ENCODE measurements at places on chromosomes 11 and 22. TPM values are rescaled to one million over a fixed set of nuclear protein-coding genes. Genes with fewer than 3 reads are reported as not detected.

DNA sequence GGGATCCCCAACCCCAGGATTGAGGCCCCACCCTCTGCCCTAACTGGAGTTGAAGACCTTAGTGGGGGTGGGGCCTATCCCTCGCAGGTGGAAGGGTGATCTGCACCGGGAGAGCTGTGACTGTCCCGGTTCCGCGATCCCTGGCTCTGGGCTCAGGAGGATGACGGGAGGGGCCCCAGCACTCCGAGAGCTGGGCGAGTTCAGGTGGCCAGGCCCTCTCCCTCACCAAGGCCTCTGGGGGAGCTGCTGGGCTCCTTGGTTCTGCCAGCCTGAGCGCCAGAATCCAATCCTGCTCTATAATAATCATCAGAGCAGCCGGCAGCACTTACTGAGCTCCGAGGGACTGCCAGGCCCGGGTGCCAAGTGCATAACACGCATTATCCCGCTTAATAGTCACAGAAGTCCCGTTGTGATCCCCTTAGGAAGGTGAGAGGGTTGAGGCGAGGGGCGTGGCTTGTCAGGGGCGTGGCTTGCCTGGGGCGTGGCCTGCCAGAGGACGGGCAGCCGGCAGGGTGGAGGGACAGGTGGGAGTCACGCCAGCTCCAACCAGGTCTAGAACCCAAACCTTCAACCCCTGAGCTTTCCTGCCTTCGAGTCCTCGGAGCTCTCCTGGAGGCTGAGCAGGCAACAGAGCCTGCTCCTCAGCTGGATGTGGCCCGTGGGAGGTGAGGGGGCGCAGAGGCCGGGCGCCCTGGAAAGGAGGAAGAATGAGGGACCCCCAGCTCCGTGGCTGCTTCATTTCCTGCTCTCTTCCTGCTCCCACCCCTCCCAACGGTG lies 7.3 kb upstream of the SYT7 start:
- H3K4me3 ChIP-seq = peak overlapping the region; percentile 50
- H3K27ac ChIP-seq = no peak overlapping the region
- DNase-seq = peak; percentile 79
- no peaks in the 10 kb centered on the region for H3K36me3 ChIP-seq

GRCh38 chr11:10970926-10971325 lies 113.1 kb upstream of the ZBED5 start:
- no peak overlapping the region for H3K27ac ChIP-seq
- H3K27me3 ChIP-seq = peaks cover 2% of the 10 kb centered on the region
- no peaks in the 10 kb centered on the region for H3K36me3 ChIP-seq
- no peak overlapping the region for H3K4me3 ChIP-seq
- no peaks in the 10 kb centered on the region for H3K4me1 ChIP-seq

DNA sequence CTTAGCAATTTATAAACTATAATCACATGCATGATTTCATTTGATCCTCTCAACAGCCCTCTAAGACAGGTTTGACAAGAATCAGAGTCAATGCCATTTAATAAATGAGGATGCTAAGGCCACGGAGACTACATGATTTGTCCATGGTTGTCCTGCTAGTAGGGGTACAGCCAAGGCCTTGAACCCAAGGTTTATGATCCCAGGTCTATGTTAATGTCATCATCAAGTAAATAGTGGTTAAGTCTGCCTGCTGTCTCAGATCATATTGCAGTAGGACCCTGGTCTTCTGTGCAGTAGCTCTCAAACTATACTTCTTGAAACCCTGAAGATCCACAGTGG lies 17.7 kb upstream of the SYTL2 start:
- H3K27ac ChIP-seq = no peak overlapping the region
- H3K36me3 ChIP-seq = no peaks in the 10 kb centered on the region
- no peaks in the 10 kb centered on the region for H3K27me3 ChIP-seq
- H3K4me3 ChIP-seq = no peak overlapping the region
- no peak for DNase-seq

The TAGLN gene
- 2.0 TPM for total RNA-seq

The SLC22A8 gene
- total RNA-seq = not detected

DNA sequence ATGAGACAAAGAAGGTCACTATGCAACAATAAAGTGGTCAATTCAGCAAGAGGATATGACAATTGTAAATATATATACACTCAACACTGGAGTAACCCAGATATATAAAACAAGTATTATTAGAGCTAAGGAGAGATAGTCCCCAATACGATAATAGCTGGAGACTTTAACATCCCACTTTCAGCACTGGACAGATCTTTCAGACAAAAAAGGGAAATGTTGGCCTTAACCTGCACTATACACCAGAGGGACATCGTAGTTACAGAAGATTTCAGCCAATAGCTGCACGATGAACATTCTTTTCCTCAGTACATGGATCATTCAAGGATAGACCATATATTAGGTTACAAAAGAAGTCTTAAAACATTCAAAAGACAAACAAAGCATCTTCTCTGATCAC lies 29.9 kb downstream of the PIWIL3 start:
- H3K36me3 ChIP-seq = no peaks in the 10 kb centered on the region
- H3K27me3 ChIP-seq = peaks cover 21% of the 10 kb centered on the region
- H3K4me1 ChIP-seq = no peaks in the 10 kb centered on the region
- DNase-seq = no peak
- no peak overlapping the region for H3K4me3 ChIP-seq

DNA sequence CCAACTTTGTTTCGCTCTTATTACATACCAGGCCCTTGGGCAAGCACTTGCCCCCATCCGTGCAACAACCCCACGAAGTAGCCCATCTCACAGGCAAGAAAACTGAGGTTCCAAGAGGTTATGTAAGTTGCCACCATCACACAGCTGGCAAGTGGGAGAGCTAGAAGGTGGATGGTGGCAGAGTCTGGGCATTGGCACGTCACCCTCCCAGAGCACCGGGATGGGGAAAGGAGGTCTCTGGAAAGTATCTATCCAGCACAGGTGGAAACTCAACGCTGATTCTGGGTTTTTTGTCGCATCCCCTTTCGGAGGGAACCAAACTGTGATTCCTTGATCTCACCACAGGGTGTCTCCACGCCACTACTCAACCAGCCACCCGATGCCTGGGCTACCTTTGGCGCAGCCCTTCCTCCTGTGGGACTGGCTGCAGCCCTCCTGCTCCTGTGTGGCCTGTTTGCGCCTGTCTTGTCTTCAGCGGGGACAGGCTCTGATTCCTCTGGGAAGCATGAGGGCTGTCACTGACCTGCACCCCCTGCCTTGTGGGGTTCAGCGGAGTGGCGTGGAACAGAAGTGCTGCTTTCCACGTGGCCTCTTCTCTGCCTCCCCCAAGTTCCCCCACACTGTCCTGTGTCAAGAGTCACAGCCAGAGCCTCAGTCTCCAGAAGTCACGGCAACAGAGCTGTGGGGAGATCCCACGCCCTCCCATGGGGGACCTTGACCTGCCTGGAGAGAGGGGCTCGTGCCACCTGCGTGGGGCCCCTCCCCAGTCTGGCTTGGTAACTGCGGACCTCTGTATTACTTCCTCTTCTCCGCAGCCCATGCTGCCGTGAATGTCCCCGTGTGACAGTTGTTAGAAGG lies 34.4 kb upstream of the TRIM29 start:
- H3K36me3 ChIP-seq = no peaks in the 10 kb centered on the region
- no peak overlapping the region for H3K27ac ChIP-seq
- peaks cover 4% of the 10 kb centered on the region for H3K4me1 ChIP-seq
- no peak overlapping the region for H3K4me3 ChIP-seq
- DNase-seq = peak; percentile 76

The NELL1 gene
- total RNA-seq = not detected

DNA sequence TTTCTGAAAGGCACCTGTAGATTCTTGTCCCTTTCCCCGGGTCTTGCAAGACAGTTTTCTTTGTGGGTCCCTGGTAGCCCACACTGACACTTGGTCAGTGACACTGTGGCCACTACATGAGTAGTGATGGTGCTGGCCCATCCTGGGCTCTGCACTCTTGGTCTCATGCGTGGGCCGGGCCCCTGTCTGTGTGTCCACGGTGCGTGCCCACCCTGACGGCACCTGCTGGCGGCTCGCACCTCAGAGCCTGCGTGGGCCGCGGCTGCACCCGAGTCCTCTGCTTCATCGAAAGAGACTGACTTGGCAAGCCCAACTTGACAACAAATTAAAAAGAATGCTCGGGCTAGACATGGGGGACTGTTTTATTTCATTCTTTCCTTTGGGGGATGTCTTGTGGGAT lies 37.5 kb downstream of the ADAMTS15 start:
- H3K27ac ChIP-seq = no peak overlapping the region
- DNase-seq = no peak
- H3K36me3 ChIP-seq = no peaks in the 10 kb centered on the region
- no peaks in the 10 kb centered on the region for H3K27me3 ChIP-seq

DNA sequence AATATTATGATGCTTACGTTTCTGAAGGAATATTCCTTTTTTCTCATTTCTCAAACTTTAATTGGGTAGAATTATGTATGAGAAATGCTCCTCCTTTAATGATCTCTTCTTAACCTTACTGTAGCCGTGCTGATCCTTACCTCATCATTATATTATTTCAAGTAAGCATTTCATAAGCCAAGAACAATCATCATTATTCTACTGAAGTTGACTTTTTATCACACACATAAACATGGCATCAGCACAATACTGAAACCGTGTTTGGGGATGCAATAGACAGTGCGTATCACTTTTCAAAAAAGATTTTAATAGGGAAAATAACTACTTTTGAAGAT lies 162.8 kb downstream of the ARHGAP42 start:
- no peaks in the 10 kb centered on the region for H3K36me3 ChIP-seq
- no peak for DNase-seq
- no peaks in the 10 kb centered on the region for H3K4me1 ChIP-seq
- no peak overlapping the region for H3K27ac ChIP-seq
- H3K27me3 ChIP-seq = no peaks in the 10 kb centered on the region
- H3K4me3 ChIP-seq = no peak overlapping the region

The DAGLA gene
- 0.14 TPM for total RNA-seq

The GP1BB gene
- not detected for total RNA-seq

DNA sequence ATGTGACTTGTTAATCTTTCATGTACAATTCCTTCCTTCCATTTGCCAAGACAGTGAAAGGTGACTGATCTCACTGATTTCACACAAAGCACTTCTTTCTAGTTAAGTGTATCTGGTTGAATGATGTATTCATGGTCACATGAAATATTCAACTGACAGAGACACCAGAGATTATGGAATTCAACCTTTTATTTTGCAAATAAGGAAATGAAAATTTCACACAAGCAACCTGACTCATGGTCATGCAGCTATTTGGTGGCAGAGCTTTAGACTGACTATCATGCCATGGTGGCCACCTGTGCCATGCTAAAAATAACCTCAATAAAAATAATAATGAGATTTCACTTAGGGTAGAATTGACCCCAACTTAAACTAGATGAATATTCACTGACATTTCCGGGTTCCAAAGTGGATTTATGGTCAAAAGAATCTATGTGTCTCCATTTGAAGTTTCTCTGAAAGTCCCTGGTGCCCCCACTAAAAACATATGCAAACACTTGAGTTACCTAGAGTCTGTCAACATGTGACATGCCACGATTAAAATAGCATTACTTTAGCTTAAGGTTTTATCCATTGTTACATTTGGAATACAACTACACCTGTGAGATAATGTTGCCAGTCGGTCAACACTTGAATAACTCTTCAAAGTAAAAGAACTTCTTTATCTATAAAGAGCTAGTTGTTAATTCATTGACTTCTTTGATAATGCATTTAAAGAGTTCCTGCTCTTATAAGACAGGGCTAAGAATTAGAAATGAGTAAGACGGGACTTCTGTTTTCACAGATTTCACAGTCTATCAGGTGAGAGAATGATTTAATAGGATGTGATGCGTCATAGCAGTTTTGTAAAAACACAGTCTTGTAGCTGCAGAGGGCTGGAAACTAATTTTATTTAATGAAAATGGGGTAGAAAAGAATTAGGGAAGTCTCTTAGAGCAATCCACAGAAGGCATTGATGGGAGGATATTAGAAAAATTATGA lies 94.6 kb upstream of the OR9G4 start:
- H3K4me1 ChIP-seq = no peaks in the 10 kb centered on the region
- no peak overlapping the region for H3K27ac ChIP-seq
- no peak overlapping the region for H3K4me3 ChIP-seq
- H3K27me3 ChIP-seq = peaks cover 5% of the 10 kb centered on the region
- no peak for DNase-seq

- H3K4me1 ChIP-seq = peaks cover 8% of the 10 kb centered on the region
- no peak for DNase-seq
- H3K36me3 ChIP-seq = peaks cover 34% of the 10 kb centered on the region
- H3K27me3 ChIP-seq = no peaks in the 10 kb centered on the region
Observed at GRCh38 chr22:46895753-46896152, 133.3 kb downstream of the TBC1D22A start.

The NLRP6 gene
- total RNA-seq = 0.32 TPM

The ADAMTS8 gene
- not detected for total RNA-seq

DNA sequence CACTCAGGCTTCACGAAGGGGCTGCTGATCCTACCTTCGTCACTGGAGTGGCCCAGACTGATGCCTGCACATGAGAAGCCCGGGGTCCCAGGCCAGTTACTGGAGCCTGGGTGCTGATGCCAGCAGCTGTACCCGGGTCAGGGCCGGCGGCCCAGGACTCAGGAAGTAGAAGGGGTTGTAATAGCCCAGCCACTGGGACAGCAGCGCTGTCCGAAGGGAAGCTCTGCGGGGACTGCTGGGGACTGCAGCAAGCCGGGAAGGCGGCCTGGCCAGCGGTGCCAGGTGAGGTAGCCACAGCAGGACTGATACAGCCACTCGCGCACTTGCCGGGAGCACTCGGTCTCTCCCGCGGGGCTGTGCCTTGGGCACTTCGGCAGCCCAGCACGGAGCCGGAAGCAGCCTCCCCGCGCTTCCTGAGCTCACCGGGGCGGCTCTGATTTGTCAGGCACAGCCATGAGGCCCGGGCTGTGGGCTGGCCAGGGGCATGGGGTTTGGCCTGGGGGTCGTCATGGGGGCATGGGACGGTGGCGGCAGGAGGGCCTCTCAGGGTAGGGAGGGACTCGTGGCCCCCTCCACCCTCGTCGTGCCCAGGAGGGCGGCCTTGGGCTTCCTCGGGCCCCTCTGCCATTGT lies 13.9 kb upstream of the OR8K1 start:
- H3K27me3 ChIP-seq = no peaks in the 10 kb centered on the region
- no peak overlapping the region for H3K4me3 ChIP-seq
- no peaks in the 10 kb centered on the region for H3K36me3 ChIP-seq
- DNase-seq = no peak

All from activated CD4-positive, alpha-beta T cell treated with anti-CD3 and anti-CD28 coated beads for 36 hours (primary cell).